ENCODE measurements at places on chromosomes 2 and 18.

GRCh38 chr18:24935896-24936295, 416.1 kb downstream of the ZNF521 start:
- DNase-seq = no peak

DNA sequence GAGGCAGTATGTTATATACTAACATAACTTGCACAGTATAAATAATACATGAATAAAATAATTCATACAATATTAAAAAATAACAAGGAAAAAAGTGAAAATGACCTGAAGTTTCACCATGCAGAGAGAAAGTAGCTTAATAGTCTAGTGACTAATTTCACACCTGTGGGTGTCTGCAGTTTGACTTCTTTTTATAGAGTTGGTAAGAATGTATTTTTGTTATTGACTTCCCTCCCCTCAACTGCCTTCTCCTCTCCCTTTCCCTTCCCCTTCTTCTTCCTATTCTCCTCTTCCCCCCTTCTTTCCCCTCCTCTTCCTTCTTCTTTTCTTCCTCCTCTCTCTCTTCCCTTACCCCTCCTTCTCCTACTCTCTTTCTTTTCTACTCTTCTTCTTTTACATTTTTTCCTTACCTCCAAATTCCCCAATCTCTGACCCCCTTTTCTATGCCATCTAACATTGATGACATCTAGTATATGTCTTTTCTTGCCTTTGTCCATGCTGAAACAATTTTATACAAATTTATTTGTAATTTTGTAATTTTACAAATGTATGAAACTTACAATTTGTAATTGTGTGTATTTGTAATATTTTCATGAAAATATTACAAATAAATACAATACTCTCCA, 3.1 kb downstream of the DNAH6 start:
- DNase-seq = no peak

GRCh38 chr2:219218217-219218731, 484 bp downstream of the ABCB6 start:
- no peak for DNase-seq

DNA sequence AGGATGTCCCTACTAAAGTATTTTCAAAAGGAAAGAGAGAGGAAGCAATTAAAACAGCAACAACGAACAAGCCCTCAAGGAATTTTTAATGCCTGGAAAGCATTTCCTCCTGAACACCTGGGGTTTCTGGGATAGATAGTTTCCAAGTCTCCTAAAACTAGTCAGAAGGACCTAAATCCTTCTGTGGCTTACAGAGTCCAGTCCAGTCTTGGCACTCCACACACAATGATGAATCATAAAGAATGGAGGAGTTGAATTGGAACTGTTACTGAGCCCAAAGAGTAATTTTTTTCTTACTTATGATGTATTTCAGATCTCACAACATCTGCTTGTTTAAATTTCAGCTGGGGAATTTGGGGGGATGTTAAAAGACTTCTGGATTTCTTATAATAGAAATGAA, 144.6 kb upstream of the SETBP1 start:
- no peak for DNase-seq

GRCh38 chr2:105490204-105490603, 91.4 kb upstream of the FHL2 start:
- no peak for DNase-seq

DNA sequence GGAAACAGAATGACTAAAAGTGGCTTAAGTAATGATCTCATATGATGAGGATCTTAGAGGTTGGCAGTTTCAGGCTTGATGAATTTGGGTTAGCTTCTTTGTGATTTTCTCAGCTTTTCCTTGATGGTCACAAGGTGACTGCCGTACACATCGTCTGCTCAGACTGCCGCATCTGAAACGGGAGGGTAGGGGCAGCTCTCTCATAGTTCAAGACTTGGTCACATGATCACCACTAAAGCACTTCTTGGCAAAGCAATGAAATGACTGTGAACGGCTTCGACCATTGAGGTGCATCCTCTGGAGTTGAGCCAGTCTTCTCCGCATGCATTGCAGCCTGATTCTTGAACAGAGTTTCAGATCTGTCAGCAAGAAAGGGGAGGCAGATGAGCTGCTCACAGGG, 43.8 kb downstream of the LPIN1 start:
- no peak for DNase-seq

DNA sequence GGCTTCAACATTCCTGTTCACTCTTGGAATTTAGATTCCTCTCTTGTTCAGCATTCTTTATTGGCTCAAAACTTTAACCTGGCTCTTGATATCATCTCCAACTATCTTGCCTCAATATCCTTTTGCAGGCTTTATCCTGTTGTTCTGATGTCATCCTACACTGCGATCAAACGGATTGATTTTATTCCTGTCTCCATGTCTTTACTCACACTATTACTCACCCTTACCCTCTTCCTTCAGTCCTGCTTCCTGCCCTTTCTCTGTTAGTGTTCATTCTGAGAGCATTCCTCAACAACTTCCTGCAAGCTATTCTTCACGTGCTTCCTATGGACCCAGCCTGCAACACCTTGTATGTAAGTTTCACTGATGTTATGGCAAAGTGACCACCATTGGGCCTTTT, 264.7 kb downstream of the RNF152 start:
- no peak for DNase-seq
